Motor neuron (in vitro differentiated cells): ENCODE measurements at places on chromosomes 11 and 22. TPM values are rescaled to one million over a fixed set of nuclear protein-coding genes. Genes with fewer than 3 reads are reported as not detected.

DNA sequence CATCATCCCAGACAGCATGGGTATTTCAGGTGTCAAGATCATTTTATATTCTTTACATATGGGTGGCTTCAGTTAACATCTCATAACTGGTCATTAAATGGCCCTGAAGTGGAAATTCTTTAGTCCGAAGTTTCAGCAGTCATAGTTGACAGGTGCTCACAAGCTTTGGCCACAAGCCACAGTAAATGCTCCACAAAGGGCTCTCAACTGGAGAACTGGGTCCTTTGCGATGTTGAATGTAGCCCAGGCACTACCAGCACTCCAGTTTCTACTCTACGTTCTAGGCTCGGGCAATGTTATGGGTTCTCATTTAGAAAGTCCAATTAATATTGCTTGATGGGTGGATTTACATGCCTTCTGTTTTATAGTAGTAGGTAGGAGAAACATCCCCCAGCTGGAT lies 206.3 kb downstream of the CWF19L2 start:
- ATAC-seq = no peak

DNA sequence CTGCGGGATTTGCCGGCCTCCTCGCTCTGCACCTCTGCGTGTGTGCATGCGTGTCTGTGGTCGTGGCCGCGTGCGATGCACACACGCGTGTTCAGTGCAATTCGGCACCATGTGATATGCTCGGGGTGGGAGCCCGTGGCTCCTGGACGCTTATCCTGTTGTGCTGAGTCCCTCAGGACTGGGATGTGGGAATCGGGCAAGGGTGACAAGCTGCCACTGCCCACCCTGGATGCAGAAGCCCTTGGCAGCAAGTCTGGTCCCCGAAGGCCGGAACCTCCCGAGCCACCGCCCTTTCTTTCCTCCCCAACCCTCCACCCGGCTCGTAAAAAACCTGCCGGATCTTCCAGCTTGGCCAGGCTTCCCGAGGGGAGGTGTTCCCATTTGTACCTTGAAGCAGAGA lies 128.2 kb downstream of the PHF21B start:
- ATAC-seq = no peak

GRCh38 chr11:35944503-35945136 lies 758 bp downstream of the LDLRAD3 start:
- peak; percentile 2 for ATAC-seq

DNA sequence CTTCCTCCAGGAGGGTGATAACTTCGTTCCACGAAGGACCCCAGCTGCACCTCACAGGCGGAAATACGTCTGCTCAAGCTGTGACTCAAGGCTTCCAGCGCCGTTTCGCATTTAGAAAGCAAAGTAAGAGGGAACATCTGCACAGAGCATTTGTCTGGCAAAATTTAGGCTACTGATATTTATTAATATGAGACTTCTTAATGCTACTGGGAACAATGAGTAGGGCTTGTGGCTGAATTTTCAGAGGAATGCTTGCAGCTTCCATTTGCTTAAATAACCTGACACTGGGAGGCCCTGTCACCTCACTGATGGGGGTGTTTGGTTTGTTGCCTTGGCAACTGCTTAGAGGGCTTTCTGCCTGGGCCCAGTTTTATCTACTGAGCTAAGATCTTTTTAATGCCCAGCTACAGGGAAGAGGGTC lies 14.7 kb upstream of the ST14 start:
- peak; percentile 82 for ATAC-seq

- no peak for ATAC-seq
Observed at GRCh38 chr22:17779286-17780115, 5.2 kb upstream of the BID start.

GRCh38 chr22:48488149-48488551 lies 1339.5 kb downstream of the BRD1 start:
- no peak for ATAC-seq

DNA sequence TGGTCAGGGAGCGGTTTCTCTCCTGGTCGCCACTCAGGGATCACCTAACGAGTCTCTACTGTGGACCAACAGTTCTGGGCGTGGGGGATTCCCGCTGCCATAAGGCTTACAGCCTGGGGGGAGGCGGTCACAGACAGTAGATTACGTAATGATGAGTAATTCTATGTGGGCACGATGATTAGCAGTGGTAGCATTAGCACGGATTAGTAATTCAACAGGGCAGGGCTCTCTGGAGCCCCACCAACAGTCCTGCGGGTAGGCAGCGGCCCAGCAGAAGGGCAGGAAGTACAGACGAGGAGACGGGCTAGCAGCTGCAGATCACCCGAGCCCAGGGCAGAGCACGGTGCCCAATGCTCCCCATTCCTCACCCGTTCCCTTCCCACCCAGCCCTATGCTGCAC lies 3.6 kb downstream of the SHISAL1 start:
- ATAC-seq = peak; percentile 81

IGF2 gene
- total RNA-seq = 0.52 and 0.53 TPM in 2 replicates

RAB3IL1 gene
- 12.8 and 15.6 TPM in 2 replicates for total RNA-seq

SLC22A25 gene
- total RNA-seq = 0.50 TPM in 1 of 2 replicates, not detected in the other
